ENCODE measurements at places on chromosomes 12 and 14.

GRCh38 chr12:318759-319515 lies 56.3 kb upstream of the SLC6A13 start:
- peak; percentile 2 for DNase-seq

DNA sequence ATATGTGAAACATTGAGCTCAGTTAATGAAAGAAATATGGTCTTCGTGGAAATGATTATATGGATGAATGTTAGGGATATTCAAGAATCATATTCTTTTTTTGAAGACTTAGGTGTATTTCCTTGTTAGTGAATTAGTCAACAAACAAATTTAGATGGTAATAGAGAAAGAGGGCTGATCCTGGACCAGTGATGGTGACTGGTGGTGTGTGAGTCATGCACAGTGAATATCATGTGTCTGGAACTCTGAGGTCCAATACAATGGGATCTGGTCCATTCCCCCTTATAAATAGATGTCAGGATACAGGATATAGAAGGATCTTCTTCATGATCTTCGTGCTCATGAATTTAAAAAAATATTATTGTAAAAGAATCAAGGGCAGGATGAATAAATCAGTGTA lies 64.4 kb upstream of the RTL1 start:
- DNase-seq: no peak

GRCh38 chr14:88363644-88364043 lies 21.8 kb upstream of the SPATA7 start:
- no peak for DNase-seq

- DNase-seq: no peak
Observed at GRCh38 chr12:127101076-127101475, 1165.9 kb upstream of the TMEM132C start.

- DNase-seq: no peak
Observed at GRCh38 chr14:90293766-90294730, 37.7 kb downstream of the NRDE2 start.

DNA sequence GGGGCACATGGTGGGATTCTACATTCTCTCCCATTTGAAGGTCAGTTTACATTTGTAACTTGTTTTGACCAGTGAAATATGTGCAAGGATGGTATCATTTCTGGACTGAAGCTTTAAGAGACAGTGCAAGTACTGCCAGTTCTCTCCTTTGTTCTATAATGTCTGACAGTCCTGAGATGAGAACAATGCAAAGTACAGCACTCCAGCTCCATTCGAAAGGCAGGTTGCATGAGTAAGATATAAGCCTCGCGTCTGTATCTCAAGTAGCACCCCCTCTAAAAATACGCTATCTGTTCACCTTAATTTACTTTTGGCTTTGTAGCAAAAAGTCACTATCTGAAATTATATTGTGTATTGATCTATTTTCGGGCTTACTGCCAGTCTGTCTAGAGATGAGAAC lies 1122.2 kb upstream of the TMEM132C start:
- DNase-seq: no peak

GRCh38 chr14:58138714-58139482 lies 13.1 kb downstream of the ARMH4 start:
- DNase-seq: no peak

GRCh38 chr12:54191550-54192022 lies 2.8 kb upstream of the SMUG1 start:
- peak; percentile 82 for DNase-seq

GRCh38 chr14:61625165-61625564 lies 70.1 kb upstream of the HIF1A start:
- DNase-seq: peak; percentile 39

DNA sequence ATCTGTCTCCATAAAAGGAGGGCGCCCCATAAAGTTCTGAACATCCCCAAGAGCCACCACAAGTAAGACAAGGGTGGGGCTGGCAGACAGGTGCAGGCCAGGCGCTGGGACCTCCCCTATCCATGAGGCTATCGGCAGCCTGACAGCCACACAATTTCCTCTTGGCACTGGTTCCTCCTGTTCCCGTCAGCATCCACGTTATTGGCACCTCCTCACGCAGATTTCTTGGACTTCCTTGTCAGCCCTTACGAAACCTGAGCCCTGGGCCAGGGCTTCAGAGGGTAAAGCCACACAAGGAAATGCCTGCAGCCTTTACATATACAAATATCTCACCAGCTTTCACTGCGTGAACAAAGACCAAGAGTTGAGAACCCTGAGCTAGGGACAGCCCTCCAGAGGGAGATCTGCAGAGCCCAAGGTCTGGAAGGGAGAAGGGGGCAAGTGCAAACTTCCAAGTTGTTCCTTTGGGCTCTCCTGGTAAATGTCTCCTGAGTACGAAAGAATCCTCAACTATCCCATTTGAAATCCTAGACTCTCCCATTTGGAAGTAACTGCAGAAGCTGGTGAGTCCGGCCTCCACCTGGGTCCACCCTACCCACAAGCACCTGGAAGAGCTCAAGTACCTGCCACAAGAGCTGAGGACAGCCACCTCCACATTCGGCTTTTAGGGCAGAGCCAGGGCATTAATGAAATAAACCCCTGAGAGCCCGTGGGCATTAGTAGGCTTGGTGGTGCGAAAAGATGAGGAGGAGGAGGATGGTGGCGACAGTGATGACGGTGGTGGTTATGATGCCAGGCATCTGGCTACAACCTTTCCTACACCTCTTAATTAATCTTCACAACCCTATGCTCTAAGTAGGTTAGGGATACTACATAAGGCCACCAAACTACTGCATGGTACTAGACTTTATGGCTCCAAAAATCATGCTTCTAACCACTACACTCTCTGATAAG lies 5.5 kb upstream of the TC2N start:
- no peak for DNase-seq

DNA sequence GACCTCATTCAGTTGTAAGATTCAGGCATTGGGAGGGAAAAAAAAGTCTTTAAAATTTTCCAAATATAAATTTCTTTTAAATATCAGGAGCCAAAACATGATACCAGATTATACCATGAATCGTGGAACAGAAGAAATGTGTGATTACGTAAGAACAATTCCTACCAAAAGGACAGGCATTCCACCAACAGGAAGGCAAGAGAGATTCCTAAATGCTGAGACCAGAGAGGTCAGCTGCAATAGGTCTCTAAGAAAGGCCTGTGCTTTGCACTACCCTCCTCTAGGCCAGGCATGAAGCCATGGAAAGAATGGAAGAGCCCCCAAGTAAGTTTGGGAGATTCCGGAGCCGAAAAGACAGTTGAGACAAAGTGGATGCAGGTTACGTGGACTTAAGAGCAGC lies 83.7 kb downstream of the PTGER2 start:
- peak; percentile 54 for DNase-seq

- no peak for DNase-seq
Observed at GRCh38 chr12:13368971-13369370, 172.4 kb downstream of the EMP1 start.

DNA sequence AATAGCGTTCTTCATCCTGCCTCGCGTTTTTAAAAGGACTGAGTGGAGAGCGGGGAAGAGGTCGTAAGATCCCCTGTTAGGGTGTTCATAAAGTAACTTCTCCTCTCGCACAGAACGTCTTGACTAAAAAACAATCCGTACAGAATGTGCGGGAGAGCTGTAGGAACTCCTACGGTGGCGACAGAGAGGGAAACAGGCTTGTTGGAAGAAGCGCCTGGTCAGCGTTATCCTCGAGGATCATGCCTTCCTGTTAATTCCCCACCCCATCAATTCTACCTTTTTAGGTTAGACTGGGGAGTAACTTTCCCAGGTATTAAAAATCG lies 399 bp upstream of the WASHC4 start:
- DNase-seq: no peak

DNA sequence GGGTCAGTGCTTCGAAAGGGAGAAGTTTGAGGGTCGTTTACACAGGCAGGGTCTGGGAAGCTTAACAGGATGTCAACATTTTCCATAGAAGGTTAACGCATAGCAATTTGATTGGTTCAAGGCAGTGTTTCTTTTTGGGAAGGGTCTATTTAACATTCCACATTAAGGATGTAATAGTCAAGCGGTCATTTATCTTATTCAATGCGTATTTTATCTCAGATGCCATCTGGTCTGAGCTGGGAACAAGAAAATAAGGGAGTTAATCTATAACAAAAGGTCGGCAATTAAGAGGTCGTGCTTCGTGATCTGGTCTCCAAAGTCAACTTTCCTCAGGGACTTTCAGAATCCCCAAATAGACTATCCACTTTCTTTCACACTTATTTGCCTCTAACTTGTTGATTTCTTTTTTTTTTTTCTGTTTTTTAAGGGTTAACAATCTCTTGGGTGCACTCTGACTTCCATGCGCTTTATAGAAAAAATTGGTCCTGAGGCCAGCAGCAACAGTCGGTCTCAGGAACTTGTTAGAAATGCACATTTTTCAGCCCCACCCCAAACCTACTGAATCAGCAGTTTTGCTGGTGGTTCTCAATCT lies 550 bp upstream of the RESF1 start:
- no peak for DNase-seq

DNA sequence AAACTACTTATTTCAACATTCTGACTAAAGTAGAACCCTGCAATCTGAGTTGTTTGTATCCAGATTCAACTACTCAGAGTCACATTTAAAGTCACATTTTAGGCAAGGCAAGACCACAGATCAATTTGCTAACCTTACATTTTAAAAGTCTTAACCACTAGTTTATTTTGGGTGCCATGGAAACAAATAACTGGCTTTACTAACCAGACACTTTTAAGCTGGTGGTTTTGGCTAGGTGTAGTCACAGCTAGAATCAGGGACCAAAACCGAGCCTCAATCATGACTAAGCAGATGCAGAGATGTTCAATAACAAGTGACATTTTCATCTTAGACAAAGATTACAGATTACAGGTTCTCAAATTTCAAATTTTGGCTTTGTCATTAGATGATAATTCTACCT lies 115.3 kb downstream of the PDE6H start:
- no peak for DNase-seq

GRCh38 chr12:100908501-100908900 lies 113.9 kb downstream of the ANO4 start:
- no peak for DNase-seq

GRCh38 chr12:126191031-126191891 lies 1126.0 kb downstream of the AACS start:
- no peak for DNase-seq

- peak; percentile 29 for DNase-seq
Observed at GRCh38 chr12:124381456-124382296, 86.8 kb downstream of the RFLNA start.

DNA sequence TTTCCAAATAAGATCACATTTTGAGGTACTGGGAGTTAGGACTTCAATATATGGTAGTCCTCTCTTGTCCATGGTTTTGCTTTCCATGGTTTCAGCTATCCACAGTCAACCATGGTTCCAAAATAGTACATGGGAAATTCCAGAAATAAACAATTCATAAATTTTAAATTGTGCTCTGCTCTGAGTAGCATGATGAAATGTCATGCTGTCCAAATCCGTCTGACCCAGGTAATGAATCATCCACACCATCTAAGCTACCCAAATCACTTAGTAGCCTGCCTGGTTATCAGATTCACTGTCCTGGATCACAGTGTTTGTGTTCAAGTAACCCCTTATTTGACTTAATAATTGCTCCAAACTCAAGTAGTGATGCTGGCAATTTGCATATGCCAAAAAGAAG lies 197.9 kb downstream of the TMTC3 start:
- DNase-seq: no peak

- no peak for DNase-seq
Observed at GRCh38 chr14:105899657-105900397, 373.4 kb downstream of the TMEM121 start.

DNA sequence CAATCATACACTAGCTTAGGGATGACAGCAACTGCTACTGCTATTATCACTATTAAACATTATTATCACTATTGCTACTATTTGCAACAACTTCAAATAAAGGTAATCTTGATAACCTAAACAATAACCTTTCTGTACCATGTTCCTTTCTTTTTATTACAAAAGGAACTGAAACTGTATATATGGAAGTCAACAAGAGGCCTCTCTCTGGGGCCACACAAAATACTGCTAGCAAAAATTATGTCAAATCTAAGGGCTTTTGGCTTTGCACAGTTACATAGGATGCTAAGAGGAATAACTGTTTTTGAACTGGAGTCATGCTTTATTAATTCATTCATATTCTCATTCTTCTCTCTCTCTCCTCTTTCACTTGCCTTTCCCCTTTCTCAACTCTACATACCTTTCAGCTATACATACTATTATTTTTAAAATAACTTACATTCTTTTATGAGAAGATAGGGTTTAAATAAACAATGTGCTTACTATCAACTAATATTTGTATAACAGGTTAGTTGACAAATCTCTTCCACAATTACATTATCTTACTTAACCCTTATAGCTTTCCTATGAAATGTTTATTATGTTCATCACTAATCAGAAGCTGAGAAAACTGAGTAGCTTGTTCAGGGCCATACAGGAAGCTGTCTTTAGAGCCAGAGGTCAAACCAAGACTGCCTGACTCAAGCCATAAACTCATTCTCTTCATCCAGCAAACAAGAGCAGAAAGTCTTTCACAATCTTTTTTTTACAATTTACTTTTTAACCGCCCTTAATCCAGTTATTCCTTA lies 25.7 kb downstream of the SPTSSA start:
- peak; percentile 10 for DNase-seq

DNA sequence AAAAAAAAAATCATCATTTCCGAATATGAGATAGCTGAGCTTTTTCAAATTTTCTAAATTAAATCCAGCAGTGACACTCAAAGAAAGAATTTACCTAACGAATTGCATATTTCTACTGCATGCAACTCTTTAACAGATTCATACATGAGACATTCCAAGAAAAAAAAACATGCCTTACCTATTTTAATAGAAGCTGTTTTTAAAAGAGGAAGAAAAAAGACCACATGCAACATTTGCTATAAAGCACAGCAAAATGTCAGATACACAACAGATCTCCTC lies 18.5 kb downstream of the CORO1C start:
- peak; percentile 35 for DNase-seq

- DNase-seq: no peak
Observed at GRCh38 chr14:86310148-86310547, 780.2 kb downstream of the FLRT2 start.

GRCh38 chr14:99037777-99038430 lies 234.1 kb downstream of the BCL11B start:
- DNase-seq: peak; percentile 34

- DNase-seq: no peak
Observed at GRCh38 chr12:39646963-39647362, 27.4 kb upstream of the ABCD2 start.

DNA sequence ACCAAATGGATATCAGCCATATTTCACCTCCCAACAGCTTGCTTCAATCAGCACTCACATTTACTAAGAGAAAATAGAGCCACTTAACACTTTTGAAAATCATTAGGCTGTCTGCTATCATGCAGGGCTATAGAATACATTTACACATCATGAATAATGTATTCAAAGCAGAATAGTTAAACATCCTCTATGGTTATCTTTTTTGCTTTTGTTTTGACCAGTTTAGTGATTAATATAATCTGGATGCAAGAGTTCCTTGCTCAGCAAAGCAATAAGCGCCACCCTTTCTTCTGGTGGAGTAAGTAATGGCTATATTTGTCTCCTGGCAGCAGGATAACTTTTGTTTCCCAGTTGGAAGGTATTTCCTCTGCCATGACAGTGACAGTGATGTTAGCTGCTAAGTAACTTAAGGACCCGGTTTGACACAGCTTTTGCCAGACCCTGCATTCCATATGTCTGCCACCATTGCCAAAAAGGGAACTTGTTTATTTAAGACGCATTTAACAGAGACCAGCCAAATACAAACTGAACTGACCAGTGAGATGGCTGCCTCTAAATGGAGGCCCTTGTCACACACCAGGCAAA lies 70.3 kb upstream of the NR2C1 start:
- DNase-seq: peak; percentile 19

GRCh38 chr12:127787544-127787943 lies 479.4 kb upstream of the TMEM132C start:
- no peak for DNase-seq
